ENCODE measurements at places on chromosomes 7 and 10. TPM values are rescaled to one million over a fixed set of nuclear protein-coding genes. Genes with fewer than 3 reads are reported as not detected.
A peak's percentile ranks its signal among the peaks of the same experiment; 100 is the strongest.

The APBB1IP gene
- 46.2 TPM for total RNA-seq

- DNase-seq: no peak
Observed at GRCh38 chr7:128053023-128053422, 21.8 kb upstream of the LRRC4 start.

The LRRN3 gene
- 23.8 TPM for total RNA-seq

GRCh38 chr10:73017955-73018480, 63.4 kb upstream of the PLA2G12B start:
- DNase-seq: no peak

DNA sequence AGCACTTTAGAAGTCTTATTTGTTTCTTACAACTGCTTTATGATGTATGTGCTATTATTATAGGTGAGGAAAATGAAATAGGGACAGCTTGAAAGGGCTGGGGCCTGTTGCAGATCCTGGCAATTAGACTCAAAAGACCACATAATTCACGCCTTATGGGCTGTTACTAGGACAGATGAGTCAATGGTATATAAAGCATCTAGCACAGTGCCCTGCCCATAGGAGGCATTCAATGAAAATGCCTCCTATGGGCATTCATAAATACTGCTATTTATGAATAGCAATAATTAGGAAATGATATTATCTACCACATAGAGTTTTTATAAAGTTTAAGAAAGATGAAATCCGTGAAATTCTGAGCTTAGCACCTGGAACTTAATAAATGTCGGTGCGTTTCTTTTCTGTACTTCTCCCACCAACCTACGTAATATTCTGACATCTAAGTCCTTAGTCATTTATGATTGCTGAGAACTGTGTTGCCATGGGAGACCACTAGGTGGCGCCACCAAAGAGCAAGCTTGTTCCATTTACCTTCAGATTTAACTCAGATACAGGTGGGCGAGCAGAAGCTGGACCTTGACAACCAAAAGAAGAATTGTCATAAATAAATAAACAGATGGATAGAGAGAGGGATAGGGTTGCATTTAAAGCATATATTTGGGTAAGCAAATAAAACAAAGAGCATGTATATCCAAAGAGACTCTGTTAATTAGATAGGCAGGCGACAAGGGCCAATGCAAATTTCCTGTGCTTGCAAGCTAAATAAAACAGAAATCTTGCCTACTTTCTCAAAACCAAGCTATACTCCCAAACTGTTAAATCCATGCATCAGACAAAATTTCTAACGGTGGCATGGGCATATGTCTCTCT, 699.9 kb downstream of the INHBA start:
- DNase-seq: peak; percentile 33

- no peak for DNase-seq
Observed at GRCh38 chr10:108358912-108359311, 1194.4 kb upstream of the SORCS1 start.

DNA sequence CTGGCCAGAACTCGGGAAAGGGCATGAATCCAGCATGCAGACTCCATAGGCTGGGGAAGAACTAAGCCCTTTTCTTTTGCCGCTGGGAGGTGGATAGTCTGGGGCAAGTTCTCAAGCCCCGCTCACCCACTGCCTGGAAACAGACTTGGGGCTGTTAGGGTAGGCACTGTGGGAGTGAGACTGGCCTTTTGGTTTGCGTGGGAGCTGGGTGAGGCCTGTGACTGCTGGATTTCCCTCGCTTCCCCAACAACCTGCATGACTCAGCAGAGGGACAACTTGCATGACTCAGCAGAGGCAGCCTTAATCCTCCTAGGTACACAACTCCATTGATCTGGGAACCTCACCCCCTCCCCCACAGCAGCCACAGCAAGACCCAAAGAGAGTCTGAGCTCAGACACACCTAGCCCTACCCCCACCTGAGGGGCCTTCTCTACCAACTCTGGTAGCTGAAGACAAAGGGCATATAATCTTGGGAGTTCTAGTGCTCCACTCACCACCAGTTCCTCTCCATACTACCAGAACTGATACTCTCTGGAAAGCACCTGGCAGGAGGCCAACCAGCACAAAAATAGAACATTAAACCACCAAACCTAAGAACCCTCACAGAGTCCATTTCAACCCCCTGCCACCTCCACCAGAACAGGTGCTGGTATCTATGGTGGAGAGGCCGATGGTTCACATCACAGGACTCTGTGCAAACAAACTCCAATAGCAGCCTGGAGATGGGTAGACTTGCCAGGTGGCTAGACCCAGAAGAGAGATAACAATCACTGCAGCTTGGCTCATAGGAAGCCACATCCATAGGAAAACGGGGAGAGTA, 81.4 kb upstream of the LAMB4 start:
- no peak for DNase-seq

The ENKUR gene
- 0.05 TPM for total RNA-seq

DNA sequence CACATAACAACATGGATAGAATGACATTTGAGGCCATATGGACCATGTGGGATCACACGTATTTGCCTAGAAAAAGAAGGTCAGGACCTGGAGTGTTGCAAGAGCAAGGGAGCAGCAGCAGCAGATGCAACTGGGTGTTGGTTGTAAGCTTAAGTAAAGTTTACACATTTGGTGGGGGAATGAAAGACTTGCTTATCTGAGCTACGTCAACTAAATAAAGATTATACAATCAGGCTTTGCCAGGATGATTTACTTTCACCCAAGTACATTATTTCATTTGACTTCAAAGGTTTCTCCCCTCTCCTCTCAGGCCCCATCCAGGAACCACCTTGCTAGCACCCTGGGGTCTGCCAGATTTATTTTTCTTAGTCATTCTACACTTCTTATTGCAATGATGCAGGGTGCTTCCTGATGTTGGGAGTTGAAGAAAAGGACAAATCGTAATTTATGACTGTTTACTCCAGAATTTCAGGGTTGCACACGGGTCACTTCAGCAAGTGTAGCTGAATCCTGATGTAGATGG, 591.9 kb upstream of the IGFBP3 start:
- DNase-seq: no peak

- DNase-seq: no peak
Observed at GRCh38 chr7:74056096-74056915, 27.3 kb upstream of the LIMK1 start.

GRCh38 chr7:74493295-74493694, 39.6 kb downstream of the GTF2IRD1 start:
- no peak for DNase-seq

The EIF5AL1 gene
- total RNA-seq: 0.28 TPM

GRCh38 chr10:124336186-124336585, 82.5 kb downstream of the OAT start:
- no peak for DNase-seq

DNA sequence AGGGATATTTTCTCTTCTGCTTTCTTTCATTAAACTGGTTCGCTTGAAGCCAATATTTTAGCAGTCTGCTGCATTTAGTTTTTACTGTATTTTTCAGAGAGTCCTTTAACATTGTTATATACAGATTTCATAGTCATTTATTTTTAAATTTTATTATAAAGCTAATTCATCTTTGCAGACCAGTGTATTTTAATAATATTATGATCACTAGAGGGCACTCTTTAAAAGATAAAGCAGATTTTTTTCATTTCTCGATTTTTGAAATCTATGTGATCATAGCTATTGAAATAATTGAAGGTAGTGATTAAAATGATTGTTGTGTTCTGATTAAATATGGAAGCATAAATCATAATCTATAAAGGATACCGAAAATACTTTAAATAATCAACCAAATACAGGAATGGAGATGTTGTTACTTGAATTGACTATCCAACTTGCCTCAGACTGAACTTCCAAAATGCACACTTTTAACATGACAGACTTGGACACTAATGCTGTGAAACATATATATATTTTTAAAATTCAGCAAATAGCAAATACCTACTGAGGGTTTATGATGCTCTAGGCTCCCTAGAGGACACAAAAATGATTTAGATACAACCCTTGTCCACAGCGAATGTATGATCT, 35.2 kb downstream of the ST7 start:
- DNase-seq: no peak

DNA sequence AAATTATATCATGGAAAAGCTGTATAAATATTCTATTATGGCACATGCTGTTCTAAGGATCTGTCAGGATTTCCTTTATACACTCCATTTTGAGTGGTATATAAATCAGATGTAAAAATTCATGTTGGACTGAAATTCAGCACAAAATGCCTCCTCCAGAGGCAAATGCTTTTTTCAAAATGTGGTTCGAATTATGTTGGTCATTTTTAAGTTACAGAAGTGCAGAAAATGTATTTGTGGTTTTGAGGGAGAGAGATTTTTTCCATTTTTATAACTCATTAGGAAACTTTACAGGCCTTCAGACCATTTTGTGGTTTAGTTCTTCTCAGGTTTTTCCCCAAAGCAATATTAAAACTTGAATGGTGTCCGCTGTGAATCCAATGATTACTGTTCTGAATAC, 2.9 kb downstream of the PPP1R3A start:
- DNase-seq: no peak

- no peak for DNase-seq
Observed at GRCh38 chr10:25493122-25493893, 318.5 kb downstream of the GPR158 start.

DNA sequence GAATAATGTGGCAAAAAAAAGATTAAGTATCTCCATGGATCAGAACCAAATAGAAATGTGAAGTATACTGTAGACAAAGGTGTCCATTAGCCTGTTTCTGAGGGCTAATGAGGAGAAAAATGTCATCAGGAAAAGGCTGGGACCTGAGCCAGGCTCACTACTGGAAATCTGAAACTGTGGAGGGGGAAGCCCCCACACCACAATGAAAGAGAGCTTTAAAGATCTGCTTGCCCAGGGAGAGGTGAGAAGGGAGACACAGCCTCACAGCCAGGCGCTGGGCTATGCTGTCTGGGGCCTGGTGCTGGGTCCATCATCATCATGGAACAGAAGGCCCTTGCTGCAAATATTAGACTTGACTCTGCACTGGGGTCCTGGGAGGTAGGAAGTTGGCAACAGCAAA, 90.4 kb downstream of the OSBPL3 start:
- no peak for DNase-seq

DNA sequence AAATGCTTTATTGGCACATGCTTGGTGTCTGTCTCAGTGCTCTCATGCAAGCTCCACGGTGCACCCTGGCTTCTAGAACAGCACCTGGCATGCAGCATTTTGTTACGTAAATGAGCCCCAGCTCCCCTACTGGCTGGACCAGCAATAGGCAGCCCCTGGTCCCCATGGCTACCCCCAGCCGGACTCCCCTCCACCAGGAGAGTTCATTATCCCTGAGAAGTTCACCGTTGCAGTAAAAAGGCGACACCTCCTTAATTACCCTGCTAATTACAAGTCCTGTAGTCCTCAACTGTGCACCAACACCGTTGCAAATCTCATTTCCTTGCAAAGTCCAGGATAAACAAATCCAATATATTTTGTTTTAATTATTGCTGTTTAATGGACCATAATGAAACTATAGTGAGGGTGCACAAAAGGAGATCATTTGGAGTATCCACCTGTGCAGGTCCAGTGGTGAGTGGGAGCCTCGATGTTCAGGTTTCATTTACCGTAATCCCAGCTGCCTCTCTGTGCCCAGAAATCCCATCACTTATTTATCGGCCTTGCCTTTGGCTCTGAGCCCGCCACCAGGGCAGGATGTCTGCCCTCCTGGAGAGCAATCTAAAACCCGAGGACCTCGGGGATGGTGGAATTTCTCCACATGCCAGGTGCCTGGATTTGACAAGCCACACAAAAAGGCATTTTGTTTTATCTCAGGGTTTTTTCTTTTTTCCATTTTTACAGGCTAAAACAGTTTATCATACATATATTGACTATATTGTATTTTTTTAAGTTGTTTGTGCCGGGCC, 12.8 kb upstream of the DRGX start:
- no peak for DNase-seq

The SH2B2 gene
- 0.76 TPM for total RNA-seq

DNA sequence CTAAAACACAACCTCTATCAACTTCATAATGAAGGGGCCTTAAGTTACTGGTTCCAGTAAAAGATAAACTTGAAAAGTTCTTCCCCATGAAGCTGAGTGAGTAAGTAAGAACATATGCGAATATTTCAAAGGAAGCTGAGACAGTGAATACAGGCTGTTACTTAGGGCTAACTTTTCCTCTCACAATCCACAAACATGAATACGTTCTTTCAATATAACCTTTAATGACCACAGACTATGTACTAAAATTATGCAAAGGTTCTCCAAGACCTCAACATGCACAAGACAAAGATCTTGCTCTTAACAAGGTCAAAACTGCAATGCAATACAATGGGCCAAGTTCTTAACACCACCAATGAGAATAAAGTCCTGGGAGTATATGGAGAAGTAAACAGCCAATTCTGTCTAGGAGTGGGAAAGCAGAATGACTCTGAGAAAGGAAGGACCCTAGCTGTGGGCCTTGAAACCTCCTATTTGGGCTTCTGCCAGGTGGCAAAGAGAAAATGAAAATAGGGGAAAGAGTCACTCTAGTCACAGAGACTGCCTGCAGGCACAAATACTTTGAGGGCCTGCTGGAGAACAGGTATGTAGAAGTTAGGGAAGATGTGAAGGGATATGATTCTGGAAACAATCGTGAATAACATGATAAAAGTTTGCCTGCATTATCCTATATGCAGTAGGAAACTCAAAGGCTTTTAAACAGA, 43.7 kb downstream of the OSBPL3 start:
- DNase-seq: no peak

DNA sequence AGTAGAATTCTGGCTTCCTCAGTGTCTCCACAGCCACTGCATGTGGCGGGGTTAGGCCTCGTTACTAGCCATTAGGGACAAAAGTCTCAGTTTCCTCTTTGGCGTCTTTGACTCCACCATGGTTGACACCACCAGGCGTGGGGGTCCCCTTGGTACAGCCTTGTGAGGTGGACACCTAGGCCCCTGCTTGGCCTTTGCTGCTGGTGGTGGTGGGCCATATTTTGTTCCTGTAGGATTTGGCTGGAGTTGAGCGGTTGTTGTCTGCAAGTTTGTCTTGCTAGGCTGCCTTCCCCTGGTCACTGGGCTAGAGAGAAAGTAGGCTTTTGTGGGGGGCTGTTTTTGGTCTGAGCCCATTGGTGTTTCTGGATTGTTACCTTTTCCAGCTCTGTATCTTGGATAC, 272.7 kb downstream of the CAMK1D start:
- no peak for DNase-seq

GRCh38 chr7:130006771-130007170, 44.4 kb downstream of the ZC3HC1 start:
- no peak for DNase-seq

DNA sequence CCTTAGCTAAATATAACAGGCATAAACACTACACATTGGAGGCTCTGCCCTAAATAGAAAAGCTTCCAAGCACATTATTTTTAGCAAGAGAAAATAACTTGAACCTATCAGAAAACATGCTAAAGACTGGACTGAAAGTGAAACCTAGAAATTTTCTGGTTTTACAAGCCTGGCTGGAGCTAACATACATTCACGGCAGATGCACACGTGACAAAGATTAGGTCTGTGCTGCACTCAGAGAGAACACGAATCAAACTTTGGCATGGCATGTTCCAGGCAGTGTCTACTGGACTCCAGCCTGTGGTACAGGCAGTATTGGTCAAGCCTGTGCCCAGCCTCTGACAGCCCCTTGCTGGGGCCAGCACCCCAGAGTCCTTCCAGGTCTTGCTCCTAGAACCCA, 94.1 kb upstream of the PCBD1 start:
- no peak for DNase-seq

GRCh38 chr10:513393-513792, 176.1 kb downstream of the DIP2C start:
- DNase-seq: no peak

- DNase-seq: no peak
Observed at GRCh38 chr7:130994378-130995115, 260.5 kb upstream of the KLF14 start.

The CCDC126 gene
- 18.4 TPM for total RNA-seq

The LIPJ gene
- 0.42 TPM for total RNA-seq
